Activated CD4-positive, alpha-beta memory T cell treated with anti-CD3 and anti-CD28 coated beads, Interleukin-2, amount 10 ng/mL, durations not matched to agents 7 days and 5 days (primary cell): ENCODE measurements at places on chromosomes 3 and 15. TPM values are rescaled to one million over a fixed set of nuclear protein-coding genes. Genes with fewer than 3 reads are reported as not detected.

Gene PATL2
- total RNA-seq = 36.3 TPM

Gene A4GNT
- not detected for total RNA-seq

GRCh38 chr15:73983211-73983727, 8.8 kb downstream of the STOML1 start:
- H3K27me3 ChIP-seq = peaks cover 3% of the 10 kb centered on the region
- DNase-seq = no peak
- H3K36me3 ChIP-seq = no peaks in the 10 kb centered on the region
- H3K4me1 ChIP-seq = peaks cover 32% of the 10 kb centered on the region
- no peak overlapping the region for H3K4me3 ChIP-seq

GRCh38 chr15:58146749-58147148, 8.6 kb downstream of the AQP9 start:
- H3K4me1 ChIP-seq = no peaks in the 10 kb centered on the region
- DNase-seq = no peak
- H3K27ac ChIP-seq = no peak overlapping the region
- no peak overlapping the region for H3K4me3 ChIP-seq
- peaks cover 13% of the 10 kb centered on the region for H3K27me3 ChIP-seq
- H3K36me3 ChIP-seq = no peaks in the 10 kb centered on the region

- peaks cover 34% of the 10 kb centered on the region for H3K36me3 ChIP-seq
- no peaks in the 10 kb centered on the region for H3K27me3 ChIP-seq
- peak overlapping the region; percentile 20 for H3K27ac ChIP-seq
- no peak for DNase-seq
Measured at GRCh38 chr15:89197503-89197971, 23.8 kb downstream of the RLBP1 start.

DNA sequence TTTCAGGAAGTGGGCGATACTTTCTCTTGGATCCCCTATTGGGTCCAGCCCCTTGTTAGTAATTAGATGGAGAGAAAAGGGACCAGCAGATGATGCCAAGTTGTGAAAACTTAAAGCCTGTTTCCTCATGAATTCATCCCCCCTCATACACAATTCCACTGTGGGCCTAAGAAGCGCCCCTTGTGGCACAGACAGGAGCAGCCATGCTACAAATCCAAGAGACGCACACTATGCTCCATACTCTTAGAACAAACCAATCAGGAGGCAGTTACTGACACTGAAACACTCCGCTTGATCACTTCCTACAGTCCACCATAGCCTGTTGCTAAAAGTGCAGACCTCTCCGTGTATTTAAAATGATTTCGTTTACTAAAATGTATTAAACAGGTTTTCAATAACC, 111.3 kb upstream of the ARRDC4 start:
- no peaks in the 10 kb centered on the region for H3K4me1 ChIP-seq
- DNase-seq = no peak
- no peaks in the 10 kb centered on the region for H3K36me3 ChIP-seq
- no peaks in the 10 kb centered on the region for H3K27me3 ChIP-seq
- no peak overlapping the region for H3K4me3 ChIP-seq
